ENCODE measurements at places on chromosomes 2 and 18. TPM values are rescaled to one million over a fixed set of nuclear protein-coding genes. Genes with fewer than 3 reads are reported as not detected.

GRCh38 chr18:50928551-50928950 lies 39.3 kb upstream of the ELAC1 start:
- DNase-seq = no peak

- DNase-seq = peak; percentile 58
Observed at GRCh38 chr18:24176727-24177416, 38.0 kb downstream of the CABYR start.

DNA sequence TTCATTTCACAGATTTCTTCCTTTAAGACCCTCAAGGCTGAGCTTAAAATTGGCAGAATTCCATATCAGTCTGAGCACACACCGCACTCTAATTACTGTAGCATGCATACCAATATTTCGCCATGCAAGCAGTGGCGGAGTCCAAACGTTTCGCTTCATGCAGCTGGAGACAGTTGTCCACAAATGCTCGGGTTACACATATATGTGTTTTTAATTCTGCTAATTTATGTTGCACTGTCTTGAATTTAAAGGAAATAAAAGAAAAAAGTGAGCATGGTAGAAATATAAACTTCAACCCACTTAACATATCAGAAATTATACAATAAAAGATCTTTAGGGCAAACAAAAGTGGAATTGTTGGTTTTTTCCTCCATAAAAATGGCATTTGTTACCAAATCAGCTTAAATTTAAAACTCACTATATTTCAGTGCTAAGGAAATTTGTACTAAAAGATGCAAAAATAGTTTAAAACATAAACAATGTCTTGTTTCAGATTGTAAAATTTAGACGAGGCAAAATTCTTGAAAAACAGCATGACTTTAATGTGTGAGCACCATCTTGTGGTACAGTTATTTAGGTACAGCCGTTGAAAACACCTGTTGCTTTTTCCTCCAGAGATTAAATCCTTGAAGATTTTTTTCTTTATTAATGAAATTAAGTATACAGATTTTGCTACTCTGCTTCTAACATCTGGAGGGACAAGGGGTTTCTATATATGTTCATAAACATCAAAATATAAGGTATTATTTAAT lies 24.1 kb upstream of the KANSL1L start:
- peak; percentile 16 for DNase-seq

DNA sequence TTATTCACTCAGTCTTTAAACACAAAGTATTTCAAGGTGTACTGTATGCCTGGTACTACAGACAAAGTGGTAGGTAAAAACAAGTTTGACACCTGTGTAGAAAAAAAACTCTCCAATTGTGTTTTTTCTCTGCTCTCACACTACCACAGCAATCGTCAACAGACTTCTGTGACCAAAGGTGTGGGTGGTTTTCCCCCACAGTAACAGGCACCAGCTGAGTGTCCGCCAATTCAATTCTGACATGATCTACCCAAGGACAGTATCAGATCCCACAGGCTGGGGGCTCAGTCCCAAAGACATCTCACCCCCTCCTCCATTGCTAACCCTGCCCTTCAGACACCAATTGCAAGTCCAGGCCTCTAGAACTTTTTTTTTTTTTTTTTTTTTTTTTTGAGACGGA lies 71.2 kb downstream of the CD226 start:
- no peak for DNase-seq

Gene POTEE
- not detected for total RNA-seq

Gene ANKRD39
- 16.1 TPM for total RNA-seq

DNA sequence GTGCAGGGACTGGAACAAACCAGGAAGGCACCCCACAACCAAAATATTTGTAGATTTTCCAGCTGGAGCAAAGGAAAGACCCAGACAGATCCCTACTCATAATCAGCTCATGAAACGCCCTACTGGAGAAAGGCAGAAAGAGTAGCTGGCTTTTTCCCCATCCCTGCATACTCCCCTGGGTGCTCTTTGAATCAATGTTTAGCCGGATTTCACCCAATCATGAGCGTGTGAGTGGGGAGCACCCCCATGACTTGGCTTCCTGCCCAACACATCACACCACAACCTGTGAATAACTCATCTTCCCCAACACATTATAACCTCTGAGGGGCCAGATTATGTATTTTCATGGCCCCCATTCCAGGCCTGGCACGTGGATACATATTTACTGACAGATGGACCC lies 35.1 kb upstream of the SLC14A1 start:
- DNase-seq = no peak

Gene SLC39A10
- total RNA-seq = 9.7 TPM

GRCh38 chr2:238425979-238426567 lies 654 bp upstream of the ASB1 start:
- no peak for DNase-seq

DNA sequence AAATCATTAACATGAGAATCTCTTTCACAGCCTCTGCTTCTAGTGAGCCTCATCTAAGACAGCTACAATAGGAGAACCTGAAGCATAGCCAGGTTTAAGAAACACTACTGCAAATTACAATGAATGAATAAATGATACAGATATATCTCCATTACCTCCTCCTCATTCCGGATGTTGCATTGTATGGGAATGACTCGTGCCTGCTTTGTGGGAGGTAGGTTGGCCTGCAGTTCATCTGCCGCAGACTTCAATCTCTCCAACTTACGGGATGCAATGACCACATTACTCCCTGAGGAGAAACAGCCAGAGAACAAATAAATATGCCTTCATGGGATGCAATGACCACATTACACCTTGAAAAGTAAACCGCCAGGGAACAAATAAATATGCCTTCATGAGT lies 15.4 kb downstream of the PECR start:
- DNase-seq = no peak

GRCh38 chr2:125564471-125564870 lies 1091.5 kb upstream of the GYPC start:
- no peak for DNase-seq

- DNase-seq = peak; percentile 55
Observed at GRCh38 chr18:8367217-8367988, 241.8 kb upstream of the RAB12 start.

Gene ERFE
- not detected for total RNA-seq

Gene ZNF521
- 28.8 TPM for total RNA-seq

- no peak for DNase-seq
Observed at GRCh38 chr18:9413576-9413975, 61.7 kb upstream of the RALBP1 start.

- DNase-seq = no peak
Observed at GRCh38 chr2:134692499-134692898, 26.3 kb downstream of the TMEM163 start.

GRCh38 chr2:80370375-80371009 lies 65.9 kb upstream of the LRRTM1 start:
- no peak for DNase-seq

DNA sequence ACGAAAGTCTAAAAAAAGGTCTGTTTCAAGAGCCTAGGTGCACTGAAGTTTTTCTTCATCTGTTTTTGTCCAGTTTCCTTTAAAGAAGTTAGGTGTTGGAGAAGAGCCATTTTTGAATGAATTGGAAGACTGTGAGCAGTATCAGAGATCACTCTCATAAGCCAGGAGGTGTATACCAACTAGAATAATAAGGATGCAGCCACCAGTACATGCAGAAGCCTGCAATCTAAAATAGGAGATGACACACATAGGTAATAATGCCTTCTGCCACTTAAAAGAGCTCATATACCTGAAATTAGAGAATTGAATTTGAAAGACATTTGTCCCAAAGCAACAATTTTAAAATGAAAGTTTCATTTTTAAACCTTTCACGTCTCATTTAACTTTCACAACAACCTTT lies 81.7 kb downstream of the RBMS1 start:
- no peak for DNase-seq

Gene POU3F3
- total RNA-seq = not detected

- peak; percentile 36 for DNase-seq
Observed at GRCh38 chr18:12597760-12598159, 60.1 kb downstream of the SPIRE1 start.
